ENCODE measurements at places on chromosomes 3 and 15.
A peak's percentile ranks its signal among the peaks of the same experiment; 100 is the strongest.

DNA sequence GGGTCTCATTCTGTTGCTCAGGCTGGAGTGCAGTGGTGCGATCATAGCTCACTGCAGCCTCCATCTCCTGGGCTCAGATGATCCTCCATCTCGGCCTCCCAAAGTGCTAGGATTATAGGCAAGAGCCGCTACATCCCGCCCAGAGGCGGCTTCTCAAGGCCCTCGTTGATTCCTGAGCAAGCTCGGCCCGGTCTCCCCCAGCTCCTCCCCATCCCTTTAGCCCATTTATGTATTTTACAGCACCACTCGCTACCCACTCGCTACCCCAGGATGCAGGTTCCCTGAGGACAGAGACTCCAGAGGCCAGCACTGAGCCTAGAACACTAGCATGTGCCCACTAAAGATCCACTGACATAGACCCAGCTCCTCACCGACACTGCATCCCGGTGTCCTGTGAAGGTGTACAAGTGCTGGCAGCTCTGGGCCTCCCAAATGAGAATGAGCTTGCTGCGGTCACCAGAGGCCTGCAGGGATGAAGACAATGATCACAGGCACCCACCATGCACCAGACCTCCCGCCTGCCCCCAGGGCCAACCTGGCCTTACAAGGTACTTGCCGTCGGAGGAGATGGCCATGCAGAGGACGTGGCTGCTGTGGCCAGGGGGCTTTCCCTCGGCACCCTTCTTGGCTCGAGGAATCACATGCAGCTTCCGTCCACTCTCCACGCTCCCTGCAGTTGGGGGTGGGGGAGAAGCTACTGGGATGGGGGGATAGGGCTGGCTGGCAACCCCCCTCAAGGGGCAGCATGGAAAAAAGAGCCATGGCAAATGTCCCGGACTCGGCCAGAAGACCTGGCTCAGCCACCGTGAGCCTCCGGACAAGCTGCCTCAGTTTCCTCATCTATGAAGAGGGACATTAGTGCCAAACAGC lies 5.6 kb downstream of the RRP9 start:
- DNase-seq: no peak

GRCh38 chr15:64443016-64443415 lies 17.4 kb upstream of the ZNF609 start:
- DNase-seq: no peak

- no peak for DNase-seq
Observed at GRCh38 chr15:38559636-38560307, 4.8 kb downstream of the RASGRP1 start.

DNA sequence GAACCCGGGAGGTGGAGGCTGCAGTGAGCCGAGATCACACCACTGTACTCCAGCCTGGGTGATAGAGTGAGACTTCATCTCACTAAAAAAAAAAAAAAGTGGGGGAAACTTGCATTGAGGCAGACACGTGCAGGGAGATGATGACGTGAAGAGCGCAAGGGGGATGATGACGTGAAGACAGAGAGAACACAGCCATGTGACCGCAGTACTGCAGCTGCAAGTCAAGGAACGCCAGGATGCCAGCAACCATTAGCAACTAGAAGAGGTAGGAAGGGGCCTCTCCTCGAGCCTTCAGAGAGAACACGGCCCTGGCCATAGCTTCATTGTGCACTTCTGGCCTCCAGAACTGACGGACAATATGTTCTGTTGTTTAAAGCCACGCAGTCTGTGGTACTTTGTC lies 28.3 kb downstream of the RFT1 start:
- DNase-seq: no peak

DNA sequence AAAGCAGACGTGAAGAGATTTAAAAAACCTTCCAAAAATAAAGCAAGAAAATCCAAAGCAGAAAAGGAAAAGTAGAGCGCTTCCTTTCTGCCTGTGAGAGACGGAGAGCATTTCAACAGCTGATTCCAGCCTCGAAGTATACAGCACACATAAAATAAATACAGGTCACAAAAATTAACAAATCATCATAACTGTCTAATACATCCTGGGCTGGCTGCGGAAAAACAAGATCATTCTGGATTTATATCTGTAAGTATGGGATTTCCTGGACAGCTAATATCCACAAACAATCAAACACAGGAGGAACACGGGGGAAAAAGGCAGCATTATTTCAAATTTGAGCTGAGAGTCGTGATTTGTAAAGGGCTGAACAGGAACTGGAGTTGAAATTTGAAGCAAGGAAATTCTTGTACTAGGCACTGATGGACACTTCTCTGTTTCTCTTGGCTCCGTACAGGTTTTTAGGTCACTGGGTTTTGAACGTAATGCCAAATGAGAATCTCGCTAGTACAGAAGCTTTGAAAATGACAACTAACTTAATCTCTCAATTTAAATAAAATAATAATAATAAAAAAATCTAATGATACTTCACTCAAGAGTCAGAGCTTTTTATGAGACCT lies 577.7 kb downstream of the FOXP1 start:
- DNase-seq: no peak

- no peak for DNase-seq
Observed at GRCh38 chr15:95733931-95734330, 596.6 kb upstream of the NR2F2 start.

- DNase-seq: no peak
Observed at GRCh38 chr3:71026634-71027578, 556.6 kb downstream of the FOXP1 start.

- DNase-seq: peak; percentile 10
Observed at GRCh38 chr3:192957441-192958021, 39.9 kb upstream of the MB21D2 start.

GRCh38 chr15:91476861-91477260 lies 376.6 kb upstream of the SLCO3A1 start:
- no peak for DNase-seq

DNA sequence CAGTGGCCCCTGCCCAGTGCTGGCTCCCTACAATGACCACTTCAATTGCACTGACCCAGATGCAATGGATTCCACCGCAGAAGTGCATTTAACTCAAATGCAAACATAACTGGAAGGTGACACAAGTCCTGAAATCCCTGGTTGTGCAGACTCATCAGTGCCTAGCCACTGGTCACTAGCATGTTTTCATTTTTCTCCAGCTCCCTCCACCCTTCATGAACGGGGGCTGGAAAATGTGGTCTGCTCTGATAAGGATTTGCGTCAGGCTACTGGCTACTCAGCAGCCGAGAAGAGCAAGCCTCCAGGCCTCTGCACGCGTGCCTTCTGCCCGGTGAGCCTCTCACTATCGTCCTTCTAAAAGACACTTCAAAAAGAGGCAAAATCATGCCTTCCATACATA lies 27.4 kb upstream of the FURIN start:
- DNase-seq: no peak

GRCh38 chr15:89932880-89933279 lies 20.1 kb upstream of the ARPIN start:
- no peak for DNase-seq

- no peak for DNase-seq
Observed at GRCh38 chr3:106683953-106684620, 693.2 kb upstream of the CCDC54 start.

DNA sequence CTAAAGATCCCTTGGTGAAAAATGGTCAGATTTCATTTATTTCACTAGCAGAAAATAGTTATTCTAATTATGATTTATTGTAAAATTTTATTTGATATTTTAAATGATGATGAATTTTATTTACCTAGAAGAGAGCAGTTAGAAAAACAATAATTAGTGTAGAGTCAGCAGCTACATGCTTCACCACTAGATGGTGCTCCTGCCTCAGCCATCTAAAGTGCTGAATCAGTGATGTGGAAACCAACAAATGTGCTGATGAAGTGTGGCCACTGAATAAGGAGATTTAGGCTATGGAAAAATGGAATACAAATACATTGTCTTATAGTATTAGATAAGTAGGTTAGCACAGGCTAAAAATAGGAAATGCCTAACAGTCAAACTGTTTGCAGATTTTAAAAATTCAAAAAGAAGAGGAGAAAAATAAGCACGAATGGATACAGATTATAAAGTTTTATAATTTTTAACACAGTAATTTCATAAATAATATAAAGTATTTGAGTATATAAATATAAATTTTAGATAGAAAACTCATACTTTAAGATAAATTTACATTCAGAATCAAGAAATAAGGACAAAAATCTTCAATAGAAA lies 109.8 kb downstream of the PPP2R3A start:
- peak; percentile 68 for DNase-seq

DNA sequence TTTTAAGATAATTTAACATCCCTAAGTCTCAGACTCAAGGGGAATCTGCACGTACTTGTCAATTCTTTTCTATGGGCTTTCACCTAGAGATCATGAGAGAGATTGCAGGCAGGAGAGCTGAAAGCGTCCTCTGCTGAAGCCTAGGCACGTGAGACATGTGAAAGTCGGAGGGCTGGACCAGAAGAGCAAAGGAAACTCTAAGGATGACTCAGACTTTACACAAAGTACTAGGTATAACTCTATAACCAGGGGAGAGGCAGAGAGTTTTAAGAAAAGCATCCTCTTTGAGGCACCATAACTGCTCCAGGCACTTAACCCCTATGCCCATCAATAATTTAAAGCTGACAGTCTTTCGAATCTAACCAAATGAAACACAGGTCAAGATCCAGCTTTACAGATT lies 436.6 kb downstream of the VGLL3 start:
- DNase-seq: no peak

DNA sequence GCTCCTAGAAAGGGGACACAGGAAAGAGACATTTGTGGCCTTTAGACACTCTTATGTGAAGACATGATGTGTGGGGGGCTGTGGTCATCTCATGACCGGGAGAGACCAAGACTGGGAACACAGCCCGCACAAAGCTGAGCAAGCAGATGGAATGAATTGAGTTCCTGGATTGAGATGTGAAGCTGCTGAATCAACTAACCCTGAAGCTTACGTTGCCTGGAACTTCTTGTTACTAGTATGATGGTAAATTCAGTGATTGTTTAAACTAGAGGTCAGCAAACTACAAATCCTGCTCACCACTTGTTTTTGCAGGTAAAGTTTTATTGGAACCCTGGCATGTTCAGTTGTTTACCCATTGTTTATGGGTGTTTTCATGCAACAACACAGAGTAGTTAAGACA lies 83.4 kb upstream of the BHLHE40 start:
- no peak for DNase-seq

DNA sequence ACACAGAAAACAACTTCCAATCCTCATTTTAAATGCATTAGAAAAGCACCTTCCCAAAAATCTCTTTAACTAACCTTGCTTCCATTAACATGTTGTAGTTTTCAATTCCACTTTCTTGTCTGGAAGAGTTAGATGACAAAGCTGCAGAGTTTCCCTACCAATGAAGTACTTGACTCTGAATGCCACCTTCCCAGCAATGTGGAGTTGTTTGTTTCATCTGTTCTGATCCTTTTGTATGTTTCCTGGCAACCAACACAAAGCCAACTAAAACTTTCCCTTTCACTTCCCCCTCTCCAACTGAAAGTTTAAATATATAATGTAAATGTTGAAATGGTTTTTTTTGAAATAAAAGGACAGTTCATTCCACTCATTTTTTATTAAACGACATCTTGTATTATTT lies at the start of gene WDR49:
Gene WDR49 (minus strand): TSS at position 183 of the 400 bp plus-strand sequence. CDS start 517 bp downstream, outside the sequence.
- DNase-seq: no peak

DNA sequence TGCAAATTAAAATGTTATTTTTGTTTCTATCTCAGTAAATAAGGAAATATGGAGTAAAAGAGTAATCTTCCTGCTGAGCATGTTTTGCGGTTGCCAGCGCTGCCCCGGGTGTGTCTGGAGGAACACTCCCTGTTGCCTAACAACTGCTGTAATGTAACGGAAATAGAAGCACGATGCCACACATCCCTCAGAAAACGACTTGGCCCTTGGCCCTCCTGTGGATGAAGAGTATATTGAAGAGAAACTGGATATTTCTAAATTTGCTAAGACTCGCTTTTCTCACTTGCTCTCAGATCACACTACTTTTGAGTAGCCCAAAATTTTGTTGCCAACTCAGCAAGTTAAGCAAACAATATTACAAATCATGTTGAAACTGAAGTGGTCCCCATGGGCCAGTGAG lies 18.9 kb downstream of the CX3CR1 start:
- peak; percentile 73 for DNase-seq

GRCh38 chr3:26132942-26133341 lies 343.1 kb downstream of the OXSM start:
- DNase-seq: no peak

- peak; percentile 79 for DNase-seq
Observed at GRCh38 chr3:142586803-142587406, 8.4 kb upstream of the ATR start.

DNA sequence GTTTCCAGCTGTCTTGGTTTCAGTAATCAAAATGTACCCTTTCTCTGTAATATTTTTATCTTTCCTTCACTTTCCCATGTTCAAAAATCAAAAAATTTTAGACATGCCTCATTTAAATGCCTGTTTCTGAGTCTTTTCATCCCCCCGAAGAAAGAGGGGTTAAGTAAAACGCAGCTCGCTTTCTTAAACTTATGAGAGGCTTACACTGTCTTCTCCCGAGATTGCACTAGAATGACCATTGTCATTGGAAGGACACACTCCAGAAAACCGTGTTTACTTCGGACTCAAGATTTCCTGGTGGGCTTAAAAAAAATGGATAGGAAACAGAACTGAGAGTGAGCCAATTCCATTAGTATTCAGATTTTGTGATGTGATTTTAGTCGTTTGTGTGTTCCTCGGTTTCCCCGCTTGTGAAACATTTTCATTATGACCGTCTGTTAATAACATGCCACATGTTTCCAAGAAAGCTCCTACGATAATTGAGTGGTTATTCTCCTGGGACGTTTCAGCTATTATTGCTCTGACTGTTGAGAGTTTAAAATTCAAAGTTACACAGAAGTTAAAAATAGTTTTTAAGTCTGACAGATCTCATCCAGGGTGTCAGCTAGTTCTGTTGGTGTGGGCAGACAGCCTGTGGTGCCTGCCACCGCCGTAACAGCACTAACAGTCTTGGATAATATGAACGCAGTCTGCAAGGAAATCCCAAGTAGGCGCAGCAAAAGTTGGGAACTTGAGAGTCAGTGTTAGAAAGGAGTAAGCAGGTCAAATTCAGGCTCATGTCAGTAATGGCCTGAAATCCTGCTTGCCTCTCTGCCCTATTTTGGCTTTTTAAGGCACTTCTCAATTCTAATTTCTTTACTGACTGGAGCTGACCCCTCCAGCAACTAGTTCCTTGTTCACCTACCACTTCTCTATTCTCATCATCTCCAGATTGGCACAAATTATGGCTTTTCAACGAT lies 1.5 kb downstream of the CRYBG3 start:
- no peak for DNase-seq

DNA sequence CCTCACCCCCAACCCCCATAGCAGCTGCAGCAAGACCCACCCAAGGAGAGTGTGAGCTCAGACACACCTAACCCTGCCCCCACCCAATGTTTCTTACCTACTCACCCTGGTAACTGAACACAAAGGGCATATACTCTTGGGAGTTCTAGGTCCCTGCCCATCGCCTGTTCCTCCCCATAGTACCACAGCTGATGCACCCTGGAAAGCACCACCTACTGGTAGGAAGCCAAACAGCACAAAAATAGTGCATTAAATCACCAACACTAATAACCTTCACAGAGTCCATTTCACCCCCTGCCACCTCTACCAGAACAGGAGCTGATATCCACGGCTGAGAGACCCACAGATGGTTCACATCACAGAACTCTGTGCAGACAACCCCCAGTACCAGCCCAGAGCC lies 245.2 kb downstream of the EFHB start:
- DNase-seq: peak; percentile 4

All from ACHN (cell line).